Dorsolateral prefrontal cortex (tissue), 122 donors: ENCODE measurements at places on chromosomes 4 and X.

DNA sequence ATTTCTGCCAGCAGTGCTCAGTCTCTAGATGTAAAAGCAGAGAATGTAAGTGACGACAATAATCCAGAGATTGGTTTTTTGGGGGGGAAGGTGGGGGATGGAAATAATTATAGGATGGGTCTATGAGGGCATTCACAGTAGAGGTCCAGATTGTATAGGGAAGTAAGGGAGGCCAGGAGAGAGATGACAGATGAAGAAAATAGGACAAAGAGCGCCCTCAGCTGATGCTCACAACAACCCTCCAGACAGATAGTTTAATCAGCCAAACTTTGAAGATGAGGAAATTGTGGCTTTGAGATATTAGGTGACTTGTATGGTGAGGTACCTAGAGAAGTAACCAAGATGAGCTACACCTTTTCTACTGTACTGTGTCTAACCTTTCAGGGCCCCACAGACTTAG is 137.9 kb downstream of the MAGEB17 start:
- no peak for DNase-seq

DNA sequence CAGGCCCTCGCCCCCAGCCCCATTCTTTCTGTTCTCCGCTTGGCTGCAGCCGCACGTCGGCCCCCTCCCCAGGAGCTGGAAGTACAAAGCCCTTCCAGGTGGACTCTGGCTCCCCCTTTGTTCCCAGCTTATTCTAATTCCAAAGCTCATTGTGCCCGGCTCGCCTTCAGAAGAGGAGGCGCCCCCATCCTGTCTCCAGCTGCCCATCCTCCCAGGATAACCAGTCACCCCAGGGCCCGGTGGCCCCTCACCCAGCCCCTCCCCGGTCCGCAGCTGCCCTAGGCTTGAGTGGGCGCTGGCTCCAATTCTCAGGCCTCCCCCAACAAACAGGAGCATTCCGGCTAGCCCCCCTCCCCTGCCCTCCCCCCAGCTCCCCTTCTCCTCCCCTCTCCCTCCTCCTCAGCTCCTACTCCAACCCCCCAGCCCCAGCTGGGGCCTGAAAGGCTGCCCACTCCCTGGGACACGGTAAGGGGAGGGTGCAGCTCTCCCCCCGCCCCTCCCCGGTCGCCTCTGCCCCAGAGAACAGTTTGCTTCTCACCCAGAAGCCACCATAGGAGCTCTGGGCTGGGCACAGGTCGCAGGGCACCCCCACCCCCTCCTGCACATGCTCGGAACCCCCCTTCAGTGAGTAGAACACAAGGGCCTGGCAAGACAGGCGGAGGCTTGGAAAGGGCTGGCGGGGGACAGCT is 3.1 kb upstream of the SLC6A8 start:
- no peak for DNase-seq

GRCh38 chr4:17347445-17347844 is 164.4 kb downstream of the QDPR start:
- no peak for DNase-seq

GRCh38 chrX:30787012-30787411 is 102.0 kb downstream of the TAB3 start:
- no peak for DNase-seq

GRCh38 chr4:26510334-26510964 is 20.2 kb upstream of the CCKAR start:
- no peak for DNase-seq

DNA sequence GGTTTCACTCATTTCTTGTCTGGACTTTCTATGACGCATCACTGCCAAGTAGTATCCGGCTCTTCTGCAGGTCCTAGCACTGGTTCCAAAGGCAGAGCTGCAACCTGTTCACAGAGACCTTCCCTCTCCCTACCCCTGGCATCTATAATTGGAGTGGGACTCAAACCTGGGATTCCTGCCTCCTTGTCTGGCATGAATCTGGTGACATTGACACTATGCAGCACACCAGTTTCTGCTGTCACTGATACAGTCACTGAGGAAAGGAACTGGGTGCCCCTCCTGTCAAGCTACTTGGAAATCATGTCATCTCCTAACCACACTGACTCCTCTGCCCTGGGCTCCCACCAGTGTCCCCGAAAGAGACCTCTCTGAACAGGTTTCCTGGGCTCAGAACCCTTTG is 33.1 kb upstream of the EFNB1 start:
- no peak for DNase-seq
